ENCODE measurements at places on chromosomes 1 and 21.

DNA sequence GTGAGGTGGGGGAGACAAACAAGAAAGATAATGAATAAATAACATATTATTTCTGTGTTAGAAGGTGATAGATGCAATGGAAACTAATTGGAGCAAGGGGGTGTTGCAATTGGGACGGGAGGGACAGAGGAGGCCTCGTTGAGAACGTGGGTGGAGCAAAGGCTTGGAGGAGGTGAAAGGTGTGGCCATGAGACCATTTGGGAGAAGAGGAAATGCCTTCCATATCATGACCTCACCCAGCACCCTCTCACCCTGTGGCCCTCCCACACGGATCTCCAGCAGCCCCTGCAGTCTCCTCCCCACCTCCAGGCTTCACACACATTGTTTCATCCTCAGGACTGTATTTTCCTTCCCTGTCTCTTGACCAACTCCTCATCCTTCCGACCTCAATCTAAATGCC lies 85.3 kb upstream of the ARHGAP29 start:
- no peak for DNase-seq

DNA sequence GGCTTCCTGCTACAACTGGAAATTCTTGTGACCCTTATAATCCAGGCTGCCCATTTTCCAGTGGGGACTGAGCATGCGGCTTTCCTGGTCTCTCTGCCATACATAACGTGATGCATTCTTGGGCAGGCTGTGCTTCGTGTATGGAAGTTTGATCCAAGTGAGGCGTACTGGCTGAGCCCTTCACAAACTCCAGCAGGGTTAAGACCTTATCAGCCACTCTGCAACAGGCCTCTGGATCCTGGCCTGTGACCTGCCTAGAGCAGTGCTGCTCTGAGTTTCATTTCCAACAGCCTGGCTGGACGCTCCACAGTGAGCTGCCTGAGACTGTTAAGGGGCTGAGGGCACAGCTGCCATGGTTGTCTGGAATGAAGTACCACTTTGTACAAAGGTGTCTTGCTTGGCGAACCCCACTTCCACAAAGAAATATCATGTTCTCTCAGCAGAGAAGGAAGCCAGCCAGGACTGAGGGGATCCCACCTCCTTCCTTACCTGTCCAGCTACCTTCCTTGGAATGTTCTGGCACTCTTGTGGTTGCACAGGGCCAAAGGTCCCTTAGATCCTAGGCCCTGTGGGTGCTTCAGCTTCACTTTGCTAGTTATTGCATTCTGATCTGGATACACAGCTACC lies 28.5 kb upstream of the XPR1 start:
- no peak for DNase-seq

DNA sequence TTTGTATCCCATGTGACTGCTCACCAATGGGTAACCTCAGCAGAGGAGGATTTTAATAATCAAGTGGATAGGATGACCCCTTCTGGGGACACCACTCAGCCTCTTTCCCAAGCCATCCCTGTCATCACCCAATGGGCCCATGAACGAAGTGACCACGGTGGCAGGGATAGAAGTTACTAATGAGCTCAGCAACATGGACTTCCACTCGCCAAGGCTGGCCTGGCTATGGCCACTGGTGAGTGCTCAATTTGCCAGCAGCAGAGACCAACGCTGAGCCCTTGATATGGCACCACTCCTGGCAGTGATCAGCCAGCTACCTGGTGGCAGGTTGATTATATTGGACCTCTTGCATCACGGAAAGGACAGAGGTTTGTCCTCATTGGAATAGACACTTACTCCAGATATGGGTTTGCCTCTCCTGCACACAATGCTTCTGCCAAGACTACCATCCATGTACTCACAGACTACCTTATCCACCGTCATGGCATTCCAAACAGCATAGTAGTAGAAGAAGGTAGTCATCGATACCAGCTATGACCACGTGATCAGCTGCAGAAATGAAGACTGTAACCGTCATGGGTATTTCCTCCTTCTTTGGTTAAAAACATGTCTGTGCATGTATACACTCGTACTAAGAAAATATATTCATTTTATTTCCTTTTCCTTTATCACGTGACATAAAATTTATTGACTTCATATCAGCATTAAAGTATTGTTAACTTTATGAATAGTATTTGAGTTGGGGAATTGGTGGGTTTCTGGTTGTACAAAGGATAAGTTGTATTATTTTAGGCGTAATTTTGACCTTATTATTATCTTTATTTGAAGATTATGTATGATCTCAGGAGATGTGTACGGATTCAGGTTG lies 562.6 kb downstream of the PTPRU start:
- no peak for DNase-seq

DNA sequence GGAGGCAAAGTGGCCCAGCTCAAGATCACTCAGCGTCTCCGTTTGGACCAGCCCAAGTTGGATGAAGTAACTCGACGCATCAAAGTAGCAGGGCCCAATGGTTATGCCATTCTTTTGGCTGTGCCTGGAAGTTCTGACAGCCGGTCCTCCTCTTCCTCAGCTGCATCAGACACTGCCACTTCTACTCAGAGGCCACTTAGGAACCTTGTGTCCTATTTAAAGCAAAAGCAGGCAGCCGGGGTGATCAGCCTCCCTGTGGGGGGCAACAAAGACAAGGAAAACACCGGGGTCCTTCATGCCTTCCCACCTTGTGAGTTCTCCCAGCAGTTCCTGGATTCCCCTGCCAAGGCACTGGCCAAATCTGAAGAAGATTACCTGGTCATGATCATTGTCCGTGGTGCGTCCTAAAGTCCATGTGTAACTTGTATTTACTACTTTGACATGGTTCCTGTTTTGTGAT lies 2.7 kb downstream of the RBM15 start:
- no peak for DNase-seq

DNA sequence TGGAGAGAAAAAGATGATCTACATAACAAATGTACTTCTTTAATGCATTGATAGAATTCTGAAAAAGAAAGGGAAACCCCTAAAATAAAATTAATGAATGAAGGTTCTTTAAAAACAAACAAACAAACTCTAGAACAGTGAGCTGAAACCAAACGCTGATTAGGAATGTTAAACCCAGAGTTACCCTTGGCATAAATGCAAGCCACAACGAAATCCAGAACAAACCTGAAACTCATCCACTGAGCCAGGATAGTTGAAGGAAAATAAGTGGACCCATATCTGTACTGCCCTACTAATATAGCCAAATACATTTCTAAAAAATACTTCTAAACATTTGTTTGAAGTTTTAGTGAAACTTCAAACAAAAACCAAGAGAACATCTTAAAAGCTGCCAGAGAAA lies 505.3 kb downstream of the TTLL7 start:
- no peak for DNase-seq

DNA sequence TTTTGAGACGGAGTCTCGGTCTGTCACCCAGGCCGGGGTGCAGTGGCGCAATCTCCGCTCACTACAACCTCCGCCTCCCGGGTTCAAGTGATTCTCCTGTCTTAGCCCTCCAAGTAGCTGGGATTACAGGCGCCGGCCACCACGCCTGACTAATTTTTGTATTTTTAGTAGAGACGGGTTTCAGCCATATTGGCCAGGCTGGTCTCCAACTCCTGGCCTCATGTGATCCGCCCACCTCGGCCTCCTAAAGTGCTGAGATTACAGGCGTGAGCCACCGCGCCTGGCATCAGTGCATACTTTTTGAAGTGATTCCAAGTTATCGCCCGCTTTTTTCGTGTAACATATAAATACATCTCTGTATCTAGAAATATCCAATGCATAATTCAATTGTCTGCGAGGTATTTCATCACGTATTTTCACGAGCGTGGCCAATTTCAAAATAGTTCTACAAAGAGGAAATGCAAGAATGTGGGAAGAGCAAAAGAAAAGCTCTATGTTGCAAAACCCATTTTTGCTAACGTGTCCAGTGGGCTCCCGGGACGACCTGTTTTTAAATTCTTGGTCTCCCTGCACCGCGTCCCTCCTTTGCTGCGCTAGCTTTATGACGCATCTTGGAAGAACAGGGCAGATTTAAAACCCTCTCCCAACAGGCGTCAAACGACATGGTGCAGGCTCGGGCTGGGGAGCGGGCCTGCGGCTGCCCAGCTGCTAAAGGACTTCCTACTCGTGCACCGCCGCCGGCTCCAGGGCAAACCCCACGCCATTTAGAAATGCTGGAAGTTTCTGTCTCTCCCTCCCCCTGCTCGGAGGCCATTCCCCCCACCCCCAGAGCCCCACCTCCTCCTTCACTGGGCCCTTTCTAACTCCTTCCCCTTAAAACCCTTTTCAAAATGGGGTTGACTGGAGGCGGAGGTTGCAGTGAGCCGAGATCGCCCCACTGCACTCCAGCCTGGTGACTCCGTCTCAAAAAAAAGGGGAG lies 923 bp upstream of the IFNGR2 start:
- no peak for DNase-seq

DNA sequence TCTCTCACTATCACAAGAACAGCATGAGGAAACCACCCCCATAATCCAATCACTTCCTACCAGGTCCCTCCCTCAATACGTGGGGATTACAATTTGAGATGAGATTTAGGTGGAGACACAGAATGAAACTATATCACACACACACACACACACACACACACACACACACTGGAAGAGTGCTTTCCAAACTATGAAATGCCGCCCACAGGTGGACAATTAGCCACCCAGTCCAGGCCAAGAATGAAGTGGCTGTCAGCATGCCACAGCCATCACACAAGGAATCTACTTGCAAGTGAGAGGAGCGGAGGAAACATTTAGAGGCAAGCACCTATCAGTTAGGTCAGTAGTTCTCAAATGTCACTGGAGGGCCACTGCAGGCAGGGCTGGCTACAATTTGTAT lies 105.4 kb upstream of the HOOK1 start:
- DNase-seq: no peak

DNA sequence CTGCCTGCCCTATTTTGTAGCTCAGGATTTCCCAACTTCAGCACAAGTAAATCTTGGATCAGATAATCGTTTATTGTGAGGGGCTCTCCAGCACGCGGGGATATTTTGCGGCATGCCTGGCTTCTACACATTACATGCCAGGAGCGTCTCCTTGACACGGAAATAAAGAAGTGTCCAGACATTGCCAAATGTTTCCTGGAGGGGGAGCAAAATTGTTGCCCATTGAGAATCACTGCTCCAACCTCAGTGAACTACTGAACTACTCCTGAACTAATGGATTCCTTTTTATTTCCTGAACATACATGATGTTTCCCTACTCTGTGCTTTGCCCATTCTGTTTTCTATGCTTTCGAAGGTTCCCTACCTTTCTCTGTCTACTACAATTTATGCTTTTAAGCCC lies 1359.1 kb upstream of the ADGRL2 start:
- no peak for DNase-seq

DNA sequence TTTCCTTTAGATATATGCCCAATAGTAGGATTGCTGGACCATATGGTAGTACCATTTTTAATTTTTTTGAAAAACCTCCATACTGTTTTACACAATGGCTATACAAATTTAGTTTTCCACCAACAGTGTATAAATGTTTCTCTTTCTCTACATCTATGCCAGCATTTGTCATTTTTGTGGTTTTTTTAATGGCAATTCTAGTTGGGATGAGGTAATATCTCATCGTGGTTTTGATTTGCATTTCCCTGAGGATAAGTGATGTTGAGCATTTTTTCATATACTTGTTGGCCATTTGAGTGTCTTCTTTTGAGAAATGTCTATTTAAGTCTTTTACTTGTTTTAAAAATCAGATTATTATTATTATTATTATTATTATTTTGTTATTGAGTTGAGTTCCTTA lies 35.5 kb downstream of the PLA2G4A start:
- DNase-seq: no peak

- DNase-seq: no peak
Observed at GRCh38 chr1:234916840-234917239, 211.8 kb downstream of the TOMM20 start.

- DNase-seq: no peak
Observed at GRCh38 chr1:160711602-160712311, at the start of gene CD48. CD48 (minus strand) TSS chr1:160711822; CDS start chr1:160711763, 59 bp downstream.

DNA sequence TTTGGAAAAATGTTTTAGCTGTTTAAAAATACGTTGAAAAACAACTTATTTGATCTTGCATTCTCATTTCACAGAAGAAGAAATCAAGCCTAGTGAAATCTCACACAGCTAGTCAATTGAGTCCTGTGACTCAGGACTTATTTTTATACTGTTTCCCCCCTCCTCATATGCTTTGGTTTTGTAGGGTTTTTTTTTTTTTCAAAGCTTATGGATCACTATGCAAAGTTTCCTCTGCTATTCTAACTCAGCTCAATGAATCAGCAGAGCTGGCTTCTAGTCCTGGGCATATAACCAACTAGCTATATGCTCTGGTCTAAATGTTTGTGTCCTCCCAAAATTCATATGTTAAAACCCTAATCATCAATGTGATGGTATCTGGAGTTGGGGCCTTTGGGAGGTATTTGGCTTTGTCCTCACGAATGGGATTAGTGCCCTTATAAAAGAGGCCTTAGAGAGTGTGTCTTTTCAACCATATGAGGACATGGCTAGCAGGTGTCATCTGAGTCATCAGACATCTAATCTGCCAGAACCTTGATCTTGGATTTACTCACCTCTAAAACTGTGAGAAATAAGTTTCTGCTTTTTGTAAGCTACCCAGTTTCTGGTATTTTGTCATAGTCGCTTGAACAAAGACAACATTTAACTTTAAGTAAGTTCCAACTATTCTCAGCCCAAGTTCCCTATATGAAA lies 317.2 kb upstream of the C1orf87 start:
- no peak for DNase-seq

GRCh38 chr1:76547916-76548315 lies 319.4 kb upstream of the ST6GALNAC5 start:
- no peak for DNase-seq

DNA sequence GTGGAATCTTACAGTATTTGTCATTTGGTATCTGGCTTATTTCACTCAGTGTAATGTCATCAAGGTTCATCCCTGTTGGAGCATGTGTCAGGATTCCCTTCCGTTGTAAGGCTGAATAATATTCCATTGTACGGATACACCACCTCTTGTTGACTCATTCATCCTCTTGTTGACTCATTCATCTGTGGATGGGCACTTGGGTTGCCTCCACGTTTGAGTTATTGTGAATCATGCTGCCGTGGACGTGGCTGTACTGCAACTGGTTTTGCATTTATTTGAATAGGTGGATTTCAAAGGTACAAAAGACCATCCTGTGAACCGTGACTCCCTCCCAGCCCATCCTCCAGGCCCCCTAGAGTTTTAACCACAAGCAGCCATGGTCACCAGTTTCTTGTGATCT lies 11.9 kb upstream of the TCP10L start:
- DNase-seq: peak; percentile 88

- no peak for DNase-seq
Observed at GRCh38 chr1:241462391-241462790, 57.2 kb downstream of the FH start.

- DNase-seq: no peak
Observed at GRCh38 chr1:192476802-192477298, 98.7 kb upstream of the RGS1 start.

GRCh38 chr1:15500184-15501178 lies 23.5 kb downstream of the CASP9 start:
- no peak for DNase-seq

- DNase-seq: no peak
Observed at GRCh38 chr1:180158149-180159147, 3.8 kb downstream of the QSOX1 start.

DNA sequence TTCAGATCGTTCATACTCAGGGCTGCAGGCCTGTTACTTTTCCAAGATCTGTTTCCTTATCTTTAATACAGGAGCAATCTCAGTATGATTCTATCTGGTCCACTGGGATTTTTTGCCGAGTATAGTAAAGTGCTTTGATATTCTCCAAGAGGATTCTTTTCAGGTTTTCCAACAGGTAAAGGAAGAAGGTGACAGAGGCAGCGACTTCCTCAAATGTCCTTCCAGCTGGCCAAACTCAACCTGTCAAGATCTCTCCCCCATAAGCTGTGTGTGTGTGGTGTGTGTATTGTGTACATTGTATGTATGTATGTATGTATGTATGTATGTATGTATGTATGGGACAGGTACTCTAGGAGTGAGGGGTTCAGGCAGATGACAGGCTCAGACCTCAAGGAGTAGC lies 1.1 kb downstream of the AKR1A1 start:
- DNase-seq: no peak
